Nasal cavity respiratory epithelium epithelial cell of viscerocranial mucosa (primary cell): ENCODE measurements at places on chromosomes 1 and 21. TPM values are rescaled to one million over a fixed set of nuclear protein-coding genes. Genes with fewer than 3 reads are reported as not detected.

Gene HPDL
- total RNA-seq = 0.34 and 0.50 TPM in 2 replicates

Gene CD5L
- not detected in 2 replicates for total RNA-seq

Gene CAPN2
- total RNA-seq = 390 and 600 TPM in 2 replicates

Gene RNU1-1
- total RNA-seq = under 0.01 TPM in 2 replicates

Gene KDM5B
- total RNA-seq = 91.9 and 191 TPM in 2 replicates

Gene SHISA4
- total RNA-seq = 3.4 and 4.0 TPM in 2 replicates

Gene FNDC5
- under 0.01 TPM in 1 of 2 replicates, not detected in the other for total RNA-seq

Gene PGLYRP3
- 2.4 and 4.7 TPM in 2 replicates for total RNA-seq

Gene MYBPH
- not detected in 2 replicates for total RNA-seq

Gene SMIM1
- 0.68 and 1.1 TPM in 2 replicates for total RNA-seq

Gene MPL
- not detected in 2 replicates for total RNA-seq

Gene CGN
- 1.7 and 5.8 TPM in 2 replicates for total RNA-seq

Gene ITLN1
- total RNA-seq = not detected in 2 replicates

Gene HP1BP3
- total RNA-seq = 155 and 205 TPM in 2 replicates

Gene HHAT
- 2.4 and 6.3 TPM in 2 replicates for total RNA-seq

Gene MAP10
- total RNA-seq = 0.34 and 1.4 TPM in 2 replicates

Gene S100A14
- total RNA-seq = 394 and 881 TPM in 2 replicates
